Tibial nerve (tissue), 4 donors: ENCODE measurements at places on chromosomes 11 and 22.

DNA sequence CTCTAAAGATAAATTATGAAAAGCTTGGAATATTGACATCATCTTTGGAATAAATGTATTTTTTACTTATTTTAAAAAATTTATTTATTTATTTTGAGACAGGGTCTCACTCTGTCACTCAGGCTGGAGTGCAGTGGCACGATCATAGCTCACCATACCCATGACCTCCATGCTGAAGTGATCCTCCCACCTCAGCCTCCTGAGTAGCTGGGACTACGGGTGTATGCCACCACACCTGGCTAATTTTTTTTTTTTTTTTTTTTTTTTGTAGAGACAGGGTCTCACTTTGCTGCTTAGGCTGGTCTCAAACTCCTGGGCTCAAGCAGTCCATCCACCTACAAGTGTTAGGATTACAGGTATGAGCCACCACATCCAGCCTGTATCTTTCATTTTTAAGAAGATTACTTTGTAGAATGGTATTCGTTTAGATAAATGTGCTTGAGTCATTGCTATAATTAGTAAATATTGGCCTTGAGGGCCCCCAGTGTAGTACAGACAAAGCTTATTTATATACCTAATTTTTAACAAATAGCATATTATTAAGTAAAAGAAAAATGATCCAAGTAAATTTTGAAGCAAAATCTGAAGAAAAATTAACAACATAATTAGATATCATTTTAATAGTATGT lies 8.5 kb downstream of the SWAP70 start:
- peaks cover 7% of the 10 kb centered on the region for H3K36me3 ChIP-seq
- DNase-seq: no peak
- no peaks in the 10 kb centered on the region for H3K27me3 ChIP-seq
- H3K4me3 ChIP-seq: no peak overlapping the region
- H3K27ac ChIP-seq: no peak overlapping the region
- H3K4me1 ChIP-seq: peaks cover 32% of the 10 kb centered on the region

- H3K27ac ChIP-seq: no peak overlapping the region
- H3K4me3 ChIP-seq: no peak overlapping the region
- no peaks in the 10 kb centered on the region for H3K4me1 ChIP-seq
- peaks cover 41% of the 10 kb centered on the region for H3K36me3 ChIP-seq
These were observed 20.4 kb downstream of the CTR9 start for GRCh38 chr11:10771457-10771856.

DNA sequence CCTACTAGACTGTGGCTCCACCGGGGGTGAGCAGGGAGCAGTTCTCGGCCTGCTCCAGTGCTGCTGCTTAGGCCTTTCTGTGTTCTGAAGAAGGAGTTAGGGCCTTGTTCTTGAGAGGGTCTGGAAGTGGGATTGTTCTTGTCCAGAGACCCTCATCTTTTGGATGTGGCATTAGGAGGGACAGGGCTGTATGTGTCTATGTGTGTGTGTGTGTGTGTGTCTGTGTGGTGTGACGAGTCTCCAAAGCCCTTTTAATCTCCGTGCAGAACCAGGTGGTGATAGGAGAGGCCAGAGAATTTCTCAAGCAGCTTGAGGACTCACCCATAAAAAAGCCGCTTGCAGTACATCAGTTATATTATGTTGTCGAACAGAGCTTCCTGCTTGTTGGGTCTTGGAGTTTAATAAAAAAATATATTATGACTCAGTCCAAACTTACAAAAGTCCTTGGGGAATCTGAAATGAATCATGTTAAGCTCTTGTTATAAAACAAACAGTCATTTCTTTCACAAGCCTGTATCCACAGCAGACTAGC lies 196.5 kb downstream of the TENM4 start:
- H3K27me3 ChIP-seq: no peaks in the 10 kb centered on the region
- H3K36me3 ChIP-seq: no peaks in the 10 kb centered on the region
- no peaks in the 10 kb centered on the region for H3K4me1 ChIP-seq
- no peak overlapping the region for H3K27ac ChIP-seq
- no peak for DNase-seq

- H3K4me3 ChIP-seq: no peak overlapping the region
- H3K36me3 ChIP-seq: no peaks in the 10 kb centered on the region
- H3K27me3 ChIP-seq: no peaks in the 10 kb centered on the region
- peaks cover 6% of the 10 kb centered on the region for H3K4me1 ChIP-seq
- H3K27ac ChIP-seq: no peak overlapping the region
- DNase-seq: no peak
These were observed 28.6 kb upstream of the ATXN10 start for GRCh38 chr22:45642986-45643385.

- peaks cover 6% of the 10 kb centered on the region for H3K4me1 ChIP-seq
- H3K27me3 ChIP-seq: no peaks in the 10 kb centered on the region
- H3K27ac ChIP-seq: no peak overlapping the region
- H3K4me3 ChIP-seq: no peak overlapping the region
- no peak for DNase-seq
These were observed 38.9 kb downstream of the CTTN start for GRCh38 chr11:70437111-70437784.
